Breast epithelium (tissue), 4 donors: ENCODE measurements at places on chromosomes 2 and 18.

- no peak overlapping the region for H3K4me3 ChIP-seq
- no peaks in the 10 kb centered on the region for H3K27me3 ChIP-seq
- no peak overlapping the region for H3K27ac ChIP-seq
- no peaks in the 10 kb centered on the region for H3K4me1 ChIP-seq
These were observed 523.0 kb downstream of the ERBB4 start for GRCh38 chr2:212015588-212015987.

DNA sequence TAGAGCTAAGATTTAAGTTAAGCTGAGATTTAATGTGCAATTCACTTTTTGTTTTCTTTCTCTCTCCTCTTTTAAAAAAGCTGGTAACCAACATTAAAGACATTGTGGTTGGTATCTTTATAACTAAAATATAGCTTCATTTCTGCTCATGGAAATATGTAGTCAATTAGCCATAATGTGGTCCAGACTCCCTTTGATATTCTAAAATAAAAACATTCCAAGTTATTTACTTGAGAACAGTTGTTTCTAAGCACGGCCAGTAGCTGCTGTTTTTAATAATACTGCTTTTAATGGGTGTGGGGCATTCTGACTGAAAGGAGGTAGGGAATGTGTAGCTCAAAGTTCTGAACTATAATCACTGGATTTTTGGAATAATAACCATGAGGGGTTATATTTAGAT is 183.3 kb upstream of the FBXO11 start:
- no peaks in the 10 kb centered on the region for H3K4me1 ChIP-seq
- no peaks in the 10 kb centered on the region for H3K27me3 ChIP-seq
- H3K27ac ChIP-seq, result no peak overlapping the region

DNA sequence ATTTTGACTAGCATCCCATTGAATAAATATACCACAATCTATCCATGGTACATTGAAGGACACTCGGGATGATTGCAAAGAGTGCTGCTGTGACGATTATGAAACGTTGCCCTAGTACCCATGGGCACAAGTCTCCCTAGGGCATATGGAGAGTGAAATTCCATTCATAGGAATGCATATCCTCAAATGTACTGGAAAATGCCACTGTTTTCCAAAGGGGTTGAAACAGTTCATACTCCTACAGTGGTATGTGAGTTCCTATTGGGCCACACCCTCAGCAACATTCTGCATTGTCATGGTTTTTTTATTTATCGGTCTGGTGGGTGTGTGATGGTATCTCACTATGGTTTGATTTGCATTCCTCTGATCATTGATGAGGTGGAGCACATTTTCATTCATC is 130.6 kb downstream of the TWIST2 start:
- no peak for DNase-seq
- no peak overlapping the region for H3K4me3 ChIP-seq
- no peaks in the 10 kb centered on the region for H3K4me1 ChIP-seq
- no peaks in the 10 kb centered on the region for H3K36me3 ChIP-seq
- H3K27ac ChIP-seq, result no peak overlapping the region

DNA sequence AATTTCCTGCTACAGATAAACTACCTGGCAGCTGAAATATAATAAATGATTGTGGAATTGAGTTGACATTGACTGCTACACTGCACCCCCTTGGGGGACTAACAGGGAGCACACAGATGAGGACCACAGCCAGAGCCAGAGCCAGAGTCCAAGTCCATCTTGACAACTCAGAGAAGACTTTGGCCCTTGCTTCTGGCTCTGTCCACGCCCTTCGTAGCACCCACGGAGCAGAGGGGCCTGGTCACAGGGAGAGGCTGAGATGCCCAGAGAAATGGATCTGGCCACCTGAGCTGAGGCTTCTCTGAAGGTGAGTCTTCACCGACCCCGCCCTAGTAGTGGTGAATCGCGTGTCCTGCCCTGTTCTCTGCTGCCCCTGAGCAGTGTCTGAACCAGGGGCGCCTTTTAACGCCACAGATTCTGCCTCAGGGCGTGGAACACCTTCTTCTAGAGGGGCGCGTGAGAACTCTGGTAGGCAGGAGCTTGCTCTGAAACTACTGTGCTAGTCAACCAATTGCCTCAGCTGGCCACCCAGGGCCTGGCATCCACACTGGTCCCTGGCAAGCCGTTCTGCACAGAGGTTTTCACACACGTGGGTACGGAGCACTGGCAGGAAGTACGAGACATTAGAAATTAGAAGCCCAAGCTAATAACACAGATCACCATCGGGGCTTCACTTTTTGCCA is 35.7 kb upstream of the MAT2A start:
- no peaks in the 10 kb centered on the region for H3K36me3 ChIP-seq
- H3K27me3 ChIP-seq, result no peaks in the 10 kb centered on the region
- no peaks in the 10 kb centered on the region for H3K4me1 ChIP-seq
- H3K4me3 ChIP-seq, result no peak overlapping the region
- no peak for DNase-seq
- no peak overlapping the region for H3K27ac ChIP-seq

GRCh38 chr2:109375131-109375561 is 238.6 kb downstream of the SEPTIN10 start:
- no peaks in the 10 kb centered on the region for H3K27me3 ChIP-seq
- no peaks in the 10 kb centered on the region for H3K36me3 ChIP-seq
- no peaks in the 10 kb centered on the region for H3K4me1 ChIP-seq
- DNase-seq, result peak; percentile 25
- H3K27ac ChIP-seq, result no peak overlapping the region

- H3K4me1 ChIP-seq, result no peaks in the 10 kb centered on the region
- no peaks in the 10 kb centered on the region for H3K27me3 ChIP-seq
- DNase-seq, result no peak
- H3K27ac ChIP-seq, result no peak overlapping the region
- no peak overlapping the region for H3K4me3 ChIP-seq
These were observed 8.2 kb downstream of the TTC32 start for GRCh38 chr2:19893520-19894133.

DNA sequence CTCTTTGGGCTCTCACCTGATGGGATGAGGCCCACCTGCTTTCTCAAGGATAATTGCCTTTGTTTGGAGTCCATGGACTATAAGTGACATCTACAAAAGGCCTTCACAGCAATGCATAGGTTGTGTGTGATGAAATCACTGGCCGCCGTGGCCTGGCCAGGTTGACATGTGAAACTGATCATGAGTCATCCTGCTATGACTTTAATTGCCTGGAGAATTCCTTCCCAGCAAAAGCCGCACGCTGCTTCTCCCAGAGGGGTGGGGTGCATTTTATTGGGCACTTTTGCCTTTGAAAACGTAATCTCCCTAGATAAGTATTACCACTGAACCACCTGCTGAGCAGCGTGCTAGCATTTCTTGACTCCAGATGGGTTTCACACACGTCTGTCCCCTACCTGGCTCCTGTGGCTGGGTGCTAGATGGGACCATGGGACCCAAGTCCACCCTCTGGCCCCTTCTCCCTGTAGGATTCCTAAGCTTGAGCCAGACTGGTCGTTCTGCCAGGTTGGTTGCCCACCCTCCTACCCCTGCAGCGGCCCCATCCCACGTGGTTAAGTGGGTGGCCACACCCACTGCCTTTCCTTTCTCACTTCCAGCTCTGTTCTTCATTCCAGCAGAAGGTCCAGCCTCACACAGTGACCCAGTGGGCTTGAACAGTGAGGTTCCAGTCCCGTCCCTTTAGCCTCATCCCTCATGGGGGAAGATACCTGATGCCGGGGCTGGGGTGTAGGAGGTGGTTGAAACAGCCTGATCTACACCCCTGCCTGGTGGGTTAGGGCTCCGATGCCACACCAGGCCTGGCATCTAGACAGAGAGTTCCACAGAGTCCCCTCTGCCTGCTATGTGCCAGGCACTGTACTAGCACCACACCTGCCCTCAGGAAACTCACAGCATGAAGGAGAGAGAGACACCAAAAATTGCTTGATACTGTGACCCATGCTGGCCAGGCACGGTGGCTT is 89.6 kb downstream of the GBX2 start:
- H3K4me3 ChIP-seq, result no peak overlapping the region
- no peaks in the 10 kb centered on the region for H3K27me3 ChIP-seq
- no peaks in the 10 kb centered on the region for H3K4me1 ChIP-seq
- DNase-seq, result no peak

DNA sequence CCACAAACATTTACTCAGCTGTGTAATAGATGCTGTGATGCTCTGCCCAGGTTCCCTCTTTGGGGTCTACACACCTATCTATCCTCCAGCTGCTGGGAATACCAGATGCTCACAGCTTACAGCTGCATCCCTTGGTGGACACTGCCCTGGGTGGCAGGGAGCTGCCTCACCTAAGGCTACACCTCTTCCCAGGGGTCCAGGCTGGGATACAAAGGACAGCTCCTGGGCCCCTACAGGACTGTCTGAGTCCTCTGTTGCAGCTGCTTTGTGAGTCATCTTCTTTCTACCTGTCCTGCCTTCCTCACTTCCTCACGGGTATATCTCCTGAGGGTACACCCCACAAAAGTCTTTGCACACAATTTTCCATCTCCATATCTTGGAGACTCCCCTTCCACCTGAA is 27.6 kb downstream of the THNSL2 start:
- no peak overlapping the region for H3K4me3 ChIP-seq
- no peak overlapping the region for H3K27ac ChIP-seq
- no peaks in the 10 kb centered on the region for H3K36me3 ChIP-seq
- DNase-seq, result no peak
- H3K27me3 ChIP-seq, result no peaks in the 10 kb centered on the region
